ENCODE measurements at places on chromosomes 1 and 21.
A peak's percentile ranks its signal among the peaks of the same experiment; 100 is the strongest.

DNA sequence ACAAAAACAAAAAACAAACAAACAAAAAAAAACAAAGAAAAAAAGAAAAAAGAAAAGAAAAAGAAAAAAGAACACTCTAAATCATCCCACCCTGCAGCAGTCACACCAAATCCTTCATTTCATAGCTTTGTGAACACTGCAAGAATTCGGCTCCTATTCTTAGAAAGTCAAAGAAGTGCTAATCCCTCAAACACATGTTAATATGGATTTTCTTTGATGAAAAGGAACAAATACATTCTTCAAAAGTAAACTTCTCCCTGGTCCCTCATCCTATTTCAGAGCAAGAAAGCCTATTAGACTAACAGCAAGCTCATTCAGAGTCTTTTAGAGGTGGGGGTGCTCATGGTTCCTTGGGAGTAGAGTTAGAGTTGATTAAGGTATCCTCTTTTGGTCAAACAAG, 7.2 kb upstream of the MRPL39 start:
- no peak for DNase-seq

DNA sequence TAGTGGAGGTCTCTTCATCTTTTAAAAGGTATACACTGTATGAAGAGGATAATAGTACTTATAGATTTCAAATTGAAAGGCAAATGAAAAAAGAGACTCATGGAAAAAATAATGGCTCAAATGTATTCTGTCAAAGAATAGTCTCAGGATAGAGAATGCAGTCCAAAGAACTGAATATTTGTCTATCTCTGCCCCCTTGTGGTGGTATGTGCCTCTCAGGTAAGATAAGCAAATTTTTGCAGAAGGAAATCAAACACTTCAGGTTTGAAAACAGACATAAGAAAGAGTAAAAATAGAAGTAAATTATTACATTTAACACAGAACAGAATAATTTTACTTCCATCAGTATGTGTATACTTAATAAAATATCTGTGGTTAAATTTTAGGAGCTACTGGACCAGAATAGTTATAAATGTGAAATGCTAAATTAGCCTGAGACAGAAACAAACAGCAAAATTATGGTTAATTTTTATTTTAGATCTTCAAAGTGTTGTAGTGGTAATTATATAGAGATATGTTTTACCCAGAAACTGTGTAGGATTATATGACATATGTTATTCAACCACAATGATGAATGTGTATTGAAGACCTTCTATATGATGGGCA, 164.4 kb upstream of the PALMD start:
- no peak for DNase-seq

GRCh38 chr1:162293073-162293692, 83.5 kb downstream of the SPATA46 start:
- DNase-seq, result no peak

- DNase-seq, result no peak
Measured at GRCh38 chr1:200279810-200280411, 129.9 kb downstream of the ZNF281 start.

DNA sequence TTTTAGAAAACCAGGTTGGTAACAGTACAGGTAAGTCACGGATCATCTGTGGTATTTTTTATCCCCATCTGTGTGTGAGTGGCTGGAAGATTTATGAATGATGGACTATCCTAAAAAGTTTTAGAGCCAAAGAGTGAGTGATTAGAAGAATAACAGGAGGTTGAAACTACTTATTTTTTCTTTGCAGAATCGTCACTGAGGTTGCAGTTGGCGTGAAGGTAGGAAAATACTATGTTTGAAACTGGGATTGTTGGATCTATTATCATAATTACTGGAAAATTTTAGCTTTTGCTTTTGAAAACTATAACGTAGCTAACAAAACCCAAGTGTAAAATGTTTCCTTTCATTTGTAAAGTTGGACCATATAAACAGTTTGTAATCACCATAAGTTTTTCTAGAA, 1.8 kb downstream of the PTBP2 start:
- no peak for DNase-seq

DNA sequence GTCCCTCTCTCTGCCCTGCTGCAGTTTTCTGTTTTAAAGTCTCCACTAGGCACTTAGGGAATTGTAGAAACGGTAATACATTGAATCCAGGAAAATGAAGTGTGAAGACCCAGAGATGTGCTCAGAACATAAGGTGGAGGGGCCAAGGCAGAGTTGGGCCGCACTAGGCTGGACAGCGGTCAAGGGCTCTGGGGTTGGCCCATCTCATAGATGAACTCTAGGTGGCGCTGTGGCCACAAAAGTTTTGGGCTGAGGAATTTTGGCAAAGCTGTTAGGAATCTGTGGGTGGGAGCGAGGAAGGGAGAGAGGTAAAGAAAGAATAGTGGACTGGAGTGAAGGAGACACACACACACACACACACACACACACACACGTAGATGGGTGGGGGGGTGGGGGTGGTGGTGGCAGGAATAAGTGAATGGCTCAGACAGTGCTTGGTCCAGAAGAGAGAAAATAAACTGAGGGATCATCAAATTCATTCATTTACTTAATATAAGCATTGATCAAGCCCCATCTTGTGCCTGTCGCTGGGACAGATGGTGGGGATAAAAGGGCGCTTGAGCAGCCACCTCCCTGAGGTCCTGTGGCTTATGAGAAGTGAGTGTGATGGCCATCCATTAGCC, 258.5 kb downstream of the TRABD2B start:
- DNase-seq, result no peak

GRCh38 chr21:17491716-17492414, 21.0 kb upstream of the CXADR start:
- DNase-seq, result peak; percentile 25

DNA sequence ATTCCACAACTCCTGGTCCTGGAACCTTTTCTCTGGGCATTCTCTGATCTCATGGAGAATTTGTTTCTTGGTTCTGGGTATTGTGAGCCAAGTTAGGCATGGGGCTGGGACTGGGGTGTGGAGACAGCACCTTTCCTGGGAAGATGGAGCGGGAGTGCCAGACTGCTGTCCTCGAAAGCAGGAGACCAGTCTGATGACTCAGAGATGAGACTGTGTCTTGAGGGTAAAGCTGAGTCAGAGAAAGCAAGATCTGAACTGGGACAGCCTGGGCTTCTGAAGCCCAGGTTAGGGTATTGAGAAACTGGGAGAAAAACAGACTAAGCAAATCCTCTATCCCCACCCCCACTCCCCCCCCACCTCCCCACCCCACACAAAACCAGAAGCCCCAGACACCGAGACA, 2.2 kb upstream of the KANK4 start:
- DNase-seq, result no peak

DNA sequence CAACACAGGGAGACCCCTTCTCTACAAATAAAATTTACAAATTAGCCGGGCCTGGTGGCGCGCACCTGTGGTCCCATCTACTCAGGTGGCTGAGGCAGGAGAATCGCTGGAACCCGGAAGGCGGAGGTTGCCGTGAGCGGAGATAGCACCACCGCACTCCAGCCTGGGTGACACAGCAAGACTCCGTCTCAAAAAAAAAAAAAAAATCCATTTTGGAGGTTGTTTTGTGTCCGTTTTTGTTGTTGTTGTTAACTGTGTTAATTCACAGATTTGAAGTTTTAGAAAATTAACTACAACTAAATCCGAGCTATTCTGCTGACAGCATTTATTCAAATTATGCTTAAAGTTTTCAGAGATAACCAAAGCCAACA, 618 bp downstream of the CLCC1 start:
- DNase-seq, result no peak

DNA sequence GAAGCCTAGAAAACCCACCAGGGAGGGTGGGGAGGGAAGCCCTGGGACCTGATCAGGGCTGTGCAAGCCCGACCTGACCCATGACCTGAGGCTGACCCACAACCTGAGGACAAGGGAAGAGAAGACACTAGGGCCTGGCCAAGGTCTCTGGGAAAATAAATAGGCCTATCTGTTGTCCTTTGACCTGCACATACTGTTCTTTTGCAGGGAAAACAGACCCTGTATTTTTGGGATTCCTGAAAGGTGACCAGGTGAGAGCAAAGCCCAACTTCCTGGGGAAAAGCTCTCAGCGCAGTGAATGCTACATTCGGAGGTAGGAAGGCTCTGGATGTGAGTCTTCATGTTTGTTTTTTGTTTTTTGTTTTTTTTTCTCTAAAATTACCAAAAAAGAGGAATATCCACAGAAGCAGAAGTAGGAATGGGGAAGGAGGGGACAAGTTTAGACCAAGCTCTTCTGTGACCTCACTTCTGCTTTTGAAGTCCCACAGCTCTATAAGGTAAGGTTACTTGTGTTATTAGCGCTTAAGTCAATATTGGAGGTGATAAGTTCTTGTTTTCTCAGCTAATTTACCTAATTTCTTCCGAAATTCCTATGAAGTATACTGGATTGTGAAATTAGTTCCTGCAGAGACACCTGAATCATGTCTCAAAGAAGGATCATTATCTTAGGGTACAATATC, 26.2 kb upstream of the LYST start:
- no peak for DNase-seq

- peak; percentile 19 for DNase-seq
Measured at GRCh38 chr1:59020151-59020997, 236.5 kb upstream of the JUN start.

DNA sequence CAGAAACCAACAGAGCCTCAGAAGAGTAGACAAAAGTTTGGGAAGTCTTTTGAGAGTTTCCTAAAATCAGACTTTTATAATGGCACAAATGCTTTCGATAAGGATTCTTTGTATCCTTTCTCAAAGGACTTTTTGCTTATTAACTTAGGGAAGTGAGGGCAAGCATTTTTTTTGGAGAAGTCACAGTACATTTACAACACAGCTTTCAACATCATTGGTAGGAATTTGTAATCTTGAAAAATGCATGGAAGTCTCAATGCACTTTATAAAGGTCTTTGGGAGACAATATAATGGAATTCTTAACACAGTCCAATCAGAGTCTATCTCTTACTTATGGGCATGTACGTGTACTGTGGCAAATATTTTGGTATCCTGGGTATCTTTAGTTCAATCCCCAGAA, 325.8 kb upstream of the NR5A2 start:
- DNase-seq, result no peak

GRCh38 chr1:217993439-217993838, 291.7 kb upstream of the RRP15 start:
- DNase-seq, result no peak

GRCh38 chr1:14128096-14128495, 428.1 kb downstream of the PRDM2 start:
- no peak for DNase-seq

- DNase-seq, result no peak
Measured at GRCh38 chr1:44361478-44361877, 6.4 kb upstream of the ERI3 start.

DNA sequence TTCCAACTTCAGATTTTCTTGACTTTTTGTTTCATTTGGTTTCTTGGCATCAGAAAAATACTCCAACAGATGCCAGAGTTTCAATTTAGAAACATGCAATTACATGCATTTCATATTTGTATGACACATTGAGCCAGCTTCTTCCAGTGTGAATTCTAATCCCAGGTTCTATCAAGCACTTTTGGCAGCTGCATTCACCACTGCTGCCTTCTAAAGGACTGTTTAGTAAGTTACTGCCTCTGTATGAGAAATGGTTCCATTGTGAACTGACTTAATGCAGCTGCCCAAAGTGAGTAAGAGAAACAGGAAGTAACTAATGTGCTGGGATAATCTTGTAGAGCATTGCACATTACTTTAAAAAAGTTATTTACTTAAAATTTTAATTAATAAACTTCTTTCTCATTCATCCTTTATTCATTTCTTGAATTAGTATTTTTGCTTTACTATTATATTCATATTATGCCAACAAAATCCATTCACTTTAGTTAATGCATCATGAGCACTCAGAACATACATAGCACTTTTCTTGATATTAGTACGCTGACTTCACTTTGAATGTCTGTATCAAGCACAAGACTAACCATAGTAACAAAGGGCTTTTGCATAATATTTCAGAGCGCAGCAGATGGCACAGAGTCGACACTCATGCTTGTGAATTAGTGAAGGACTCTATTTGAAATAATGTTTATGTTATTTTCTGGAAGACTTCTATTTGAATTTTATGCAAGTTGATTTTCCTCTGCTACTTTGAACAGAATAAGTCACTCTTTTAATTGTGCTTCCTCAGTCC, 9.8 kb downstream of the RGS18 start:
- DNase-seq, result no peak

DNA sequence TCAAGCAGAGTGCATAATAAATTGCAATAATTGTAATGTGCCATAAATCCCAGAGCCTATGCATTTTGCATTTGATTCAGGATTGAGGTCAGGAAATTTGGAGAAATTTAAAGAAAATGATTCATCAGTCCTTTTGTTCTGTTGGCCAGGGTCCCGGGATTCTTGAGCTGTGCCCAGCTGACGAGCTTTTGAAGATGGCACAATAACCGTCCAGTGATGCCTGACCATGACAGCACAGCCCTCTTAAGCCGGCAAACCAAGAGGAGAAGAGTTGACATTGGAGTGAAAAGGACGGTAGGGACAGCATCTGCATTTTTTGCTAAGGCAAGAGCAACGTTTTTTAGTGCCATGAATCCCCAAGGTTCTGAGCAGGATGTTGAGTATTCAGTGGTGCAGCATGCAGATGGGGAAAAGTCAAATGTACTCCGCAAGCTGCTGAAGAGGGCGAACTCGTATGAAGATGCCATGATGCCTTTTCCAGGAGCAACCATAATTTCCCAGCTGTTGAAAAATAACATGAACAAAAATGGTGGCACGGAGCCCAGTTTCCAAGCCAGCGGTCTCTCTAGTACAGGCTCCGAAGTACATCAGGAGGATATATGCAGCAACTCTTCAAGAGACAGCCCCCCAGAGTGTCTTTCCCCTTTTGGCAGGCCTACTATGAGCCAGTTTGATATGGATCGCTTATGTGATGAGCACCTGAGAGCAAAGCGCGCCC, 8.7 kb downstream of the PROX1 start:
- DNase-seq, result no peak

- no peak for DNase-seq
Measured at GRCh38 chr1:224259986-224260385, 70.0 kb downstream of the NVL start.

GRCh38 chr1:2786329-2787162, 14.9 kb downstream of the TTC34 start:
- no peak for DNase-seq

DNA sequence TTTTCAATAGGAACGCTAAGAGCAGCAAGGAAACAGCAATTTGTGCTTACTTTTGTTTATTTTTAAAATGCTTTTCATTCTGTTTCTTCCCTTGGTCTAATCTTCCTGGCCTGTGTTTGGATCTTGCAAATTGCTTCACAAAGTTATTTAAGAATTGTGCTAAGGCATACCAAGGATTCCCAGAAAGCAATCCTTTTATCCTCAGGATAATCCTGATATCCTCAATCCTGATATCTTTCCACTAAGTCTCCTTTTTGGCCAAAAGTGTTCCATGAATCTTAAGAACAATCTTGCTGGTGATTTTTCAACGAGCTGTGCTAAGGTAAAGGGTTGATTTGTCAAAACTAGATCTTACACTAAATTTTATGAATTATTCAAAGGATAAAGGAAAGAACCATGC, 1577.9 kb downstream of the PLA2G4A start:
- no peak for DNase-seq
